ENCODE measurements at places on chromosomes 7 and 10.

GRCh38 chr10:101686133-101686925 is 8.6 kb downstream of the FBXW4 start:
- DNase-seq: no peak

GRCh38 chr7:149813254-149814035 is 24.7 kb upstream of the ZNF862 start:
- DNase-seq: no peak

- DNase-seq: no peak
Measured at GRCh38 chr7:47812429-47813136, 135.7 kb downstream of the PKD1L1 start.

GRCh38 chr10:108327706-108328105 is 1163.2 kb upstream of the SORCS1 start:
- no peak for DNase-seq

DNA sequence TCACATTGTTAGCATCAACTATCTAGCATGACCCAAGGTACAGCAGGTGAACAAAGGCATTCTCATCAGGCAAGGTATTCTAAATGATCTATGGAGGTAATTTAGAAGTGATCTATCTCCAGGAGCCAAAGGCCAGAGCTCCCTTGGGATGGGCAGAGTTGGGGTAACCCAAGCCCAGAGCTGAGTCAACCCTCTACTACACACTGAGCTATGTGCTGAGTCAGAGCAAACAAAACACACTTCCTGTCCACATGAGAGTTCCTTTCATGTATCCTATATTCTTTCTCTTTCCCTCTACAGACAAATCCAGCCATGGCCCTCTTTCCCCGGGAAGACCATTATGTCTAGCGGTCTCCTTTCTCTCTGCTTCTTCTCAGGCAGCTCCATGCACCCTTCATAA is 68.2 kb upstream of the AGK start:
- no peak for DNase-seq

DNA sequence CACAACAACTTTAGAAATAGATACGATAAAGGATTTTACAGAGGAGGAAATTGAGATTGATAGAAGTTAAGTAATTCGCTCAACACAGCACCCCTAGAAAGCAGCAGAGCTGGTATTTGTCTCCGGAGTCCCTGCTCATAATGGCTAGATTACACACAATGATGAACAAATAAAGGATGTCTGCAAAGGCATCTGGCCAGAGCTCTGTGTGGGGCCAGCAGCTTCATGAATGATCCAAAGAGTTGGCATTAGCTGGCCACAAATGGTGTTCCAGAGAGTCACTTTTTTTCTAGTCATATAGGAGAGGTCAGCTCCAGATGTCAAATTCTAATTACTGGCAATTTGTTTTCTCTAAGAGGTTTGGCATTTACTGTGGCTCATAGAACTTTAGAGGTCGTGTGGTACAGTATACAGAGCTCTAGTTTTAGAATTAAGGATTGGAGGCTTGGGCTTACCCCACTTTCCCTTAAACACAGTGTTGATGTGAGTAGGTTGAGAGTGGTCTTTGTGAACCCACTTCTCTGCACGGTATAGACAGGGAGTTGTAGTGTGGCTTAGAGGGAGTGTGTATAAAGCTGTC is 186.2 kb downstream of the BICC1 start:
- DNase-seq: no peak

DNA sequence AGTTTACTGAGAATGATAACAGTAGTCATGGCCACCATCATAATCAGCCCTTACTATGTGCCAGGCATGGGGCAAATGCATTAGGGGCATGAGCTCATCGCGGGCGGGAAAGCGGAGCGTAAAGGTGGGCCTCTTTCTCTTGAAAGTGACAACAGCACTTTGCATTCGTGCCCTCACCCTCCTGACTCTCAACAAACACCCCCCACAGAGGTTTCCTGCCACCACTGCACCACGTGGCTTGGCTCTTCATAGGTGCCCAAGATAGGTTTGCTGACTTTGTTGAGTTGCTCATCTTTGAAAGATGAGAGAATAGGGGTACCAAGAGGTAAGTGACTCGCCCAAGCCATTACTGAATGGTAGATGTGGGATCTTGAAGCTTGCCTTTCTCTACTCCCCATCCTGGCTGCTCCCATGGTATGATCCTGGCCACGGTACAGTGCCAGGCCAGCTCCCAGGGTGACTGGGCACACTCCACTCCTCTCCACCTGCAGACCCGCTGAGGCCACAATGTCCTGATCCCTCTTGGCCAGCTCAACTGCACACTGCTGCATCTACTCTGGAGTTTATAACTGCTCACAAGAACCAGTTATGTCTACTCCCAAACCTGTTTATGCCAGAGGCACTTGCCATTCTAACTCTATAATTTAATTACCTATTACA is 26.0 kb downstream of the SLIT1 start:
- no peak for DNase-seq

DNA sequence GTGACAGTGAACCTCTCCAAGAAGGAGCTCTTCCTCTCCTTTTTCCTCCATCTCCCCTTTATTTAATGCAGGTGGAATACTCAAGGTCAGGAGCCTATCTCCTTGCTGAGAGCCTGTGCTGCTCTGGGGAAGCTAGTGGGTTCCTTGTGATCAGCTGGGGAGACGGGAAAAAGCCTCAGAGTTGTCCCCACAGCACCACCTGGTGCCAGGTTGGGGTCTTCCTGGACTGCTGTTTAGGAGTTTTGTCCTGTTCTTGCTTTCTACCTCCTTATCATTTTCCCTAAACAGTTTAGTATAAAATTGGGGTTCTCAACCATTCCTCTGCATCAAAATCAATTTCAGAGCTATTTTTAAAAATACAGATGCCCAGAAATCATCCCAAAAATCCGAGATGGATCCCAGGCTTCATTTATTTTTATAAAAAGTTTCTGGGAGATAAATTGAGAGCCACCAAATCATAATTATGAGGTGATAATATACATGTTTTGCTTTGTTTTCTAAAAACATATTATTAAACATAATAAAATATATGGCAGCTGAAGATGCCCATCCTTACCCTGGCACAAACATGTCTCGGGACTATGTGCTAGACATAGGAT is 44.3 kb downstream of the MACC1 start:
- DNase-seq: no peak

GRCh38 chr10:75260990-75261389 is 25.2 kb upstream of the COMTD1 start:
- no peak for DNase-seq

- DNase-seq: no peak
Measured at GRCh38 chr7:94145602-94146001, 141.4 kb upstream of the BET1 start.

DNA sequence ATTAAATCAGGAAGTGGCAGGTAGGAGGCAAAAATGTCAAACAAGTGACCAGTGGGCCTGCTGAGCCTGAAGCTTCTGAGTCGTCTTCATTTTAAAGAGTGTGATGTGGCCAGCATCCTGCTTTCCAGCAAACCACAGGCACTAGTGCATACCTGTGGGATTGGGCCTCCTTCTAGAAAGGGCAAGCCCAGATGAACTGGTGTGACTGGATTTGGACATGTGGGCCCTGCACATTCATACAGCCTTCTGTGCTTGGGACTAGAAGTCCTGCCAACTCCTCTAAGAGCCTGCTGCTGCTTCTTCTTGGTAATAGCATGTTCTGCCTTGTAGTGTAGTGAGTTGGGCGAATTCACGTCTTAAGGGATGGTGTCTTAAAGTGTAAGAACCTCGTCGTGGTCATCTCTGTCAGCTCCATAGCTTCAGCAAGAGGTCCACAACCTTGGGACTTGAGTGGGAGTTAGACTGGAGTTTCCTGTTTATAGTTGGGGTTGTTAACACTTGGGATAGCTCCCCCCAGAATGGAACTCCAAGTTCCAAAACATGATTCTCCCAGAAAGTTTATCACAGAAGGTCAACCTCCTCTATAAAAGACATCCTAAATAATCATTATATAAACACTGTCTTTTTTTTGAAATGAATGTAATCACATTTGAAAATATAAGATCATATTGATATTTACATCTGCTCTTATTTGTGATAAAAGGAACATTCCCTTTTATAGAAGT is 11.2 kb downstream of the BMPER start:
- no peak for DNase-seq

- DNase-seq: no peak
Measured at GRCh38 chr7:75869776-75870379, 9.0 kb upstream of the RHBDD2 start.

- DNase-seq: no peak
Measured at GRCh38 chr7:6161463-6162330, 110.7 kb downstream of the CYTH3 start.

- no peak for DNase-seq
Measured at GRCh38 chr10:17673471-17674061, 29.6 kb downstream of the STAM start.

GRCh38 chr7:42029405-42029804 is 207.6 kb downstream of the GLI3 start:
- no peak for DNase-seq

DNA sequence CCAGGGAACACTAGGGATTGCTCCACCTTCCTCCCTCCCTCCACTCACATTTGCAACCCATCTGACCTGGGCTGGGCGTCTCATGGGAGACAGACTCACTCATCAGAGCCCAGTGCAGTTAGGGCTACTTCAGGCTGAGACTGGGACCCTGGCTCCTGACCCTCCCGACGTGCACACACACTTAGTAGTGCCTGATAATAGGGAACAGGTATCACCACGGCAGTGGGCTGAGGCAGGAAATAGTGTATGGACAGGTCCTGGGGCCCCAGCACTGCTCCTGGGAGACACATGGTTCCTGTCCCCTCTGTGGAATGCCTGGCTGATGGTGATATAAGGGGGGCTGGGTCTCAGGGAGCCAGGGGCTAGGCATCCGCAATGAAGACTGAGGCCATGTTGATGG is 14.3 kb downstream of the AQP1 start:
- no peak for DNase-seq

- DNase-seq: no peak
Measured at GRCh38 chr10:79273604-79274003, 73.7 kb upstream of the PPIF start.

DNA sequence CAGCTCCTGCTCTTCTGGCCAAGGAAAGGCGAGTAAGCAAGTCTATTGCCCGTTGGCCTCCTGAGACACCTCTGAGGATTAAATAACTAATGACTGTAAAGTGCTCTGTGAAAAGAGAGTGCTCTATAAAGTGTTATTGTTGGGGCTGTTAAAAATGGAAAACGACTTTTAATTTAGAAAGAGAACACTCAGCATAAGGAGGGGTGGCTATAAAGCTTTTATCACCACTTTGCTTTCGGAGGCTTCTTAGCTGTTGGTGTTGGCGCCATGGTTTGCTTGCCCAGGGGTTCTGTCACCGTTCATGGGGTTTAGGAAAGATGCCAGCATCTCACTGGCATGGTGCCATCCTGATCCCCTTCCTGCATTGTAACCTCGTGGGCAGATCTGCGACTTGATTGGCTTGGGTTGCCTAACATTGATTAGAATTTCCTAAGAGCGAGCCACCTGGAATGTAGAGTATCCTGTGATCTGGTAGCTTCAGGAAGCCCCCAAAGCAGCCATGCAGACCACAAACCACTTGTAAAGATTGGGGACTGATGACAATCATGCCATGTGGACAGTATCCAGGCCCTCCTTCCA is 509.9 kb downstream of the LRMDA start:
- DNase-seq: no peak

- no peak for DNase-seq
Measured at GRCh38 chr7:29282819-29283414, 88.3 kb downstream of the CHN2 start.

DNA sequence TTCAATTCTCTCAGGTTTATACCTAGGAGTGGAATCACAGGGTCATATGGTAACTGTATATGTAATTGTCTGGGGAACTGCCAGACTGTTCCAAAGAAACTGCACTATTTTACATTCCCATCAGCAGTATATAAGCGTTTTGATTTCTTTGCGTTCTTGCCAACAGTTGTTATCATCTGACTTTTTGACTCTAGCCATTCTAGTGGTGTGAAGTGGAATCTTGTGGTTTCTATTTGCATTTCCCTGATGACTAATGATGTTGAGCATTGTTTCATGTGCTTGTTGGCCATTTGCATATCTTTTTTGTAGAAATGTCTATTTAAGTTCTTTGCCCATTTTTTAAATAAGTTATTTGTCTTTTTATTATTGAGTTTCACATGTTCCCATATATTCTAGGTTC is 44.3 kb upstream of the ZC3HAV1 start:
- no peak for DNase-seq

GRCh38 chr7:17530741-17531421 is 232.4 kb downstream of the AHR start:
- no peak for DNase-seq

DNA sequence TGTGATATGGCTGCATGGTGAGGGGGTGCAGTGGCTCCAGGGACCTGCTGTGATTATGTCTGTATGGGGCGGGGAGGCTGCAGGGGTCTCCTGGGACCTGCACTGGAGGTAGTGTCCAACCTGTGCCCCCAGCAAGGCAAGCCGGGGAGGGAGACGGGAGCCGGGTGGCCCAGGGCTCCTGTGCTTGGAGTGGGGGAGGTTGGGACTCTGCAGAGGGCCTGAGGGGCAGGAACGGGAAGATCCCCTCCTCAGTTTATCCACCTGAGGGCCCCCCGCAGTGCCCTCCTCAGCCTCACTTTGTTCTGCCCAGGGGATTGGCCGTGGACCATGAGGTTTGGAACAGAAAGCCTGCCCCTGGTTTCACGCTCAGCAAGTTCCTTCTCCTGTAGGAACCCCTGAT is 22.8 kb upstream of the PWWP2B start:
- DNase-seq: no peak

GRCh38 chr10:9757176-9757575 is 1260.5 kb upstream of the CELF2 start:
- no peak for DNase-seq

DNA sequence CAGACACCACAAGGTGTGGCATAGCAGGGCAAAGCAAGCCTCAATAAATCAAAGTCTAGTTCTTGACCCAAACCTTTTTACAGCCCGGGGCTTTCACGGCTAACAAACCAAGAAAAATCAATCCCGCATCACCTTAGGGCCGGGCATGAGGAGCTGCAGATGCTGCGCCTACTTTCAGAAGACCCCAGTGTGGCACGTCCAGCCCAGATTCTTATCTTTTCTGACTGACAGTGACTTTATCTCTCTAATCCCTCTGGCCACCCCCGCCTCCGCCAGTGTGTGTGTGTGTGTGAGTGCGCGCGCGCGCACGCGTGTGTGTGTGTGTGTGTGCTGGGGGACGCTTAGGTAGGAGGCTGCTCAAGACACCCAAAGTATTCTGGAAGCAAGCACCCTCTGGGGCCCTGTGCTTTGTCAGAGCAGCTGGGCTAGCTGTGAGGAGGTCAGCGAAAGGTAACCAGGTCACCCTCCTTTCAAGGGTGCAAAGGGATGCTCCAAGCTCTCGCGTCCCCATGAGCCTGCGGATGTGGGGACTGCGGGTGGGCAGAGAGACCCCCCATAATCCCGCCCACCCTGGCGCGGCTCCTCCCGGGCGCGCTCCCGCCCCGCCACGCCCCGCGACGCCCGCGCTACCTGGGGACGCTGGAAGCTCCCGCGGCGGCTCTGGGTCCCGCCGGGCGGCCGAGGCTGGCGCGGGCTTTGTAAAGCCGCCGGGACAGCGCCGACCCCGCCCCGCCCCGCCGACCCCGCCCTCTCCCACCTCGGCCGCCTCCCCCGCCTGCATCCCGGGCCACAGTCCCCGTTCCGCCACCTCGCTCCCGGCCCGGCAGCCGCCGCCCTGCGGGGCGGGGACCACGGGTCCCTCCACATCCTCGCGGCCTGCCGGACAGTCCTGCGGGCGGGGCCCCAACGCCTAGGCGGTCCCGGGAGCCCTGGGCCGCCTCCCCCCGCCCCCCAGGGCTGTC is 57.1 kb upstream of the RHOBTB1 start:
- no peak for DNase-seq

- no peak for DNase-seq
Measured at GRCh38 chr10:30987463-30987862, 44.2 kb downstream of the ZNF438 start.
